Parietal lobe (tissue), 2 donors: ENCODE measurements at places on chromosomes 2 and 18. TPM values are rescaled to one million over a fixed set of nuclear protein-coding genes. Genes with fewer than 3 reads are reported as not detected.

POTEC gene
- total RNA-seq, result 0.31 TPM

REG3G gene
- total RNA-seq, result not detected

TM4SF20 gene
- not detected for total RNA-seq

MRPL19 gene
- 48.8 TPM for total RNA-seq

CHRND gene
- total RNA-seq, result not detected

ACVR1C gene
- 12.5 TPM for total RNA-seq

ACADL gene
- total RNA-seq, result 11.0 TPM

UGT1A10 gene
- not detected for total RNA-seq

MAL gene
- total RNA-seq, result not detected

IL1R1 gene
- 0.31 TPM for total RNA-seq

SDC1 gene
- 5.3 TPM for total RNA-seq

GRP gene
- 18.5 TPM for total RNA-seq

CFC1 gene
- not detected for total RNA-seq

ASB18 gene
- not detected for total RNA-seq

DSG4 gene
- not detected for total RNA-seq

LYPD1 gene
- 25.4 TPM for total RNA-seq

HAAO gene
- 1.3 TPM for total RNA-seq

PLCD4 gene
- 2.2 TPM for total RNA-seq

WNT6 gene
- total RNA-seq, result not detected

QPCT gene
- 10.3 TPM for total RNA-seq

ALLC gene
- total RNA-seq, result not detected

UGT1A5 gene
- not detected for total RNA-seq

UGT1A1 gene
- total RNA-seq, result not detected

TTC21B gene
- 156 TPM for total RNA-seq

RAD51AP2 gene
- 0.94 TPM for total RNA-seq

PRR30 gene
- total RNA-seq, result not detected

SNORC gene
- total RNA-seq, result 2.8 TPM

IL1RL1 gene
- total RNA-seq, result not detected

TNFRSF11A gene
- total RNA-seq, result 0.63 TPM

MARCHF7 gene
- total RNA-seq, result 165 TPM

SCN9A gene
- total RNA-seq, result 144 TPM

NYAP2 gene
- total RNA-seq, result 21.9 TPM

SERPINB7 gene
- total RNA-seq, result not detected

GPR45 gene
- total RNA-seq, result 0.94 TPM

HOXD10 gene
- not detected for total RNA-seq

BCL11A gene
- 313 TPM for total RNA-seq

TRAPPC12 gene
- 139 TPM for total RNA-seq

CYP20A1 gene
- 22.5 TPM for total RNA-seq

BUB1 gene
- 16.6 TPM for total RNA-seq

MAB21L4 gene
- not detected for total RNA-seq

ICOS gene
- not detected for total RNA-seq

SP9 gene
- total RNA-seq, result 20.0 TPM

CKAP2L gene
- 4.7 TPM for total RNA-seq

ARHGAP28 gene
- total RNA-seq, result 17.5 TPM

RESP18 gene
- total RNA-seq, result not detected
